ENCODE measurements at places on chromosomes 2 and 18.

GRCh38 chr18:77084688-77085035, 47.9 kb downstream of the MBP start:
- no peak for DNase-seq

- DNase-seq: no peak
Measured at GRCh38 chr2:141889788-141890187, 241.0 kb downstream of the LRP1B start.

GRCh38 chr2:174038462-174038861, 73.3 kb upstream of the SP3 start:
- no peak for DNase-seq

DNA sequence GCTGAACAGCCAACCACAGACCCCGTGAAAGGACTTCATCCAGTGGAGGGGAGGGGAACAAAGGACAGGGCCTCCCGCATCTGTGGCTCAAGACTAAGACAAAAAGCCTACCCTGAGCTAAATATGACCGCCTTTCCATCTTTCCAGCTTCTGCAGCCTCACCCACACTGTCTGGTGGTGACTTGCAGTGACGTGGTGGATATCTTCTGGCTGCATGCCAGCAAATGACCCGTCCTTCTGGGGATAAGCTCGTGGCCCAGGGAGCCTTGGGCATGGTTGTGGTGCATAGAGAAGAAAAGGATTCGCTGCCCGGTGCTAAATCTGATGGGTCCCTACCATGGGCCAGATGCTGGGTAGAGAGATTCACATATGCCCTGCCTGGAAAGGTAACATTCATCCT, 8.7 kb upstream of the NGEF start:
- no peak for DNase-seq

- no peak for DNase-seq
Measured at GRCh38 chr2:63926815-63927214, 85.1 kb downstream of the UGP2 start.

DNA sequence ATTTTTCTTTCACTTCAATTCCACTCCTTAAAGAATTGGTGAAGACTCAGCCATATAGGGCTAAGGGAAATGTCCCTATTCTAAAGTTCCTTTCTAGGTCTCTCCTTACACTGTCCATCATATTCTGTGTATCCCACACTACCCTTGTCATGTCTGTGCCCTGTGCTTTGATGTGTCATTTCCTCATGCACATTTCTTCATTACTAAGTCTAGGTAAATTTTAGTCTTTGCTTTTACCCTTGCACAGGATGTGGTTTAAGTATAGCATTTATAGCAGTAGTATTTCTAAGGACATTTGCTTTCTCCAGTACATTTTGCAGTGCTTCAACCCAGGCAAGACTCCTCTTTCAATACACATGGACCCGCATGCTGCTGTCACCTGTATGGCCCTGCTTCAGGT, 221.5 kb upstream of the ACVR2A start:
- no peak for DNase-seq

GRCh38 chr18:71027531-71027930, 738.7 kb downstream of the SOCS6 start:
- no peak for DNase-seq

DNA sequence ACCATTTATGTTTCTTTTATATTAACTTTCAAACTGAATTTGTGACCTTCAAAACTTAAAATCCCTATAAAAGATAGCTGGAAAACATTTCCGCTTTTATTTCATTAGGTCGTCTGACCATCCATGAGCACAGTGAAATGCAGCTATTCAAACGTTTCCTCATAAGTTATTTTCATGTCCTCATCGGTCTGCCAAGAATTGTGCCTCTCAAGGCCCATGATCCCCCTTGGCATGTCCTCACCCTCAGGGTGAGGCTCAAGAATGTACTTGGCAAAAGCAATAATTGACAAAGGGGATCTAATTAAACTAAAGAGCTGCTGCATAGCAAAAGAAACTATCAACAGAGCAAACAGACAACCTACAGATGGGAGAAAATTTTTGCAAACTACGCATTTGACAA, 12.4 kb downstream of the SLC66A2 start:
- no peak for DNase-seq

All from AG08395 (cell line).